GF-D8 (cell line): ENCODE measurements at places on chromosomes 5 and 9.

DNA sequence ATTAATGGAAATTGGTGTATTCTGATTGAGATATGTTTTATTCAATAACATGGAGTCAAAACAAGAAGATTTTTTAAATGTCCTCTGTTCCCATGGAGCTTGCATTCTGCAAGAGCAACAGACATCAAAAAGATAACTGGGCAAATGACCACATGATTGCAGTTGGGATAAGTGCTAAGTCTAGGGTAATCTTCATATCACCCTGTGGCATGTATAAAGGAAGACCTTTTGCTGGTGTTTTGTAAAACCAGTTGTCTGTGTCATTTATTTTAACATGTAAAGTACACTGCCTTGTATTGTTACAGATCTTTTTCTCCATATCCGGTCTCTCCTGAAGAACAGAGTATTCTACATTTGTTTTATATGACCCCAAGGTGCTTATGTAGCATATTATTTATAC is 44.0 kb downstream of the PTCD2 start:
- no peak for DNase-seq

- no peak for DNase-seq
Observed at GRCh38 chr9:115416299-115416698, 298.3 kb upstream of the TNC start.

DNA sequence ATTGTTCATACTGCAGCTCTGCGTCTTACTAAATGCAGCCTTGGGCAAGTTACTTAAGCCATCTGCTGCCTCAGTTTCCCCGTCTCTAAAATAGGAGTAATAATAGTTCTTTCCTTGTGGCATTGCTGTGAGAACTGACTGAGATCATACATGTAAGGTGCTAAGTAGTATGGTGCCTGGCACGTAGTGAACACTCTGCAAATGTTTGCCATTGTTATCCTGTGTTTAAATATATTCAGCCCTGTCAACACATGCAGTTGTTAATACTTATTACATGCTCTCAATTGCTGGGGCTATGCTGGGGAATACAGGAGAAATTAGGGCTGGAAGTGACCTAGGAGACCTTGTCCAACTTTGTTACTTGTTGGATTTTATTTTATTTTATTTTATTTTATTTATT is 105.2 kb upstream of the RAI14 start:
- DNase-seq: no peak

- no peak for DNase-seq
Observed at GRCh38 chr5:132283423-132284043, 10.7 kb upstream of the SLC22A4 start.

DNA sequence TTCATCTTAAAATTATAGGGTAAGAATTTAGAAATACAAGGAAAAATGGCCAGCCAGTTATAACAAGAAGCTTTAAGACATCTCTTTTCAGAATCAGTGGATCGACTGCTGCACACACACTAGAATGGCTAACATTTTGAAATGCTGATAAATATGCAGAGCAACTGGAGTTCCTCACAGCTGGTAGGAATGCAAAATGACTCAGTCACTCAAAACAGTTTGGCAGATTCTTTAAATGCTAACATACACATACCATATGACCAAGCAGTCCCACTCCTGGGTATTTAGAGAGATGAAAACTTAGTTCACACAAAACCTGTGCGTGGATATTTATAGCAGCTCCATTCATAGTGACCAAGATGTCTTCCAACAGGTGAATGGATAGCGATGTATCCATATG is 23.2 kb upstream of the PSAT1 start:
- DNase-seq: no peak

- DNase-seq: no peak
Observed at GRCh38 chr9:128707446-128707845, 5.1 kb downstream of the PKN3 start.
